ENCODE measurements at places on chromosomes 1 and 21. TPM values are rescaled to one million over a fixed set of nuclear protein-coding genes. Genes with fewer than 3 reads are reported as not detected.

Gene KRTAP19-3
- not detected for total RNA-seq

Gene LCE1F
- not detected for total RNA-seq

Gene RGS8
- total RNA-seq = not detected

Gene LCE2C
- total RNA-seq = not detected

Gene CYP4A11
- total RNA-seq = not detected

Gene OPRD1
- not detected for total RNA-seq

Gene CNKSR1
- total RNA-seq = 0.62 TPM

Gene CFHR4
- total RNA-seq = not detected

Gene TIE1
- total RNA-seq = 0.11 TPM

Gene INKA2
- total RNA-seq = 31.9 TPM

Gene NBPF10
- 1.1 TPM for total RNA-seq

Gene DDX20
- 27.0 TPM for total RNA-seq

Gene LRRC53
- total RNA-seq = 0.11 TPM

Gene ETV3L
- not detected for total RNA-seq

Gene CAPN9
- total RNA-seq = not detected

Measured in myocyte (in vitro differentiated cells).